Activated T-helper 1 cell treated with anti-CD3 and anti-CD28 coated beads, Interleukin-12 subunit alpha, Interleukin-12 subunit beta, Interleukin-2, Interleukin-4 antibody, amounts not matched to agents 30 ng/mL and 10 ng/mL and 1 ng/mL, durations not matched to agents 14 hours and 24 hours and 36 hours (primary cell): ENCODE measurements at places on chromosomes 4 and X.
A peak's percentile ranks its signal among the peaks of the same experiment; 100 is the strongest.

DNA sequence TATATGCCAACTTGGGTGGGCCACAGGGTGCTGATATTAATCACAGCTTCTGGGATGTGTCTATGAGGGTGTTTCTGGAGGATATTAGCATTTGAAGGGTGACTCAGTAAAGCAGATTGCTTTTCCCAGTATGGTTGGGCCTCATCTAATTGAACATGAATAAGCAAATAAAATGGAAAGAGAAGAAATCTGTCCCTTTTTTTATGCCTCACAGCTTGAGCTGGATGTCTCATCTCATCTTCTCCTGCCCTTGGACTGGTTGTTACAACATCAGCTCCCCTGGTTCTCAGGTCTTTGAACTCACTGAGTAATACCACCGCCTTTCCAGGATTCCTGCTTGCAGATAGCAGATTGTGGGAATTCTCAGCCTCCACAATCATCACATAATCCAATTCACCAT, 1149.2 kb downstream of the PCDH18 start:
- H3K36me3 ChIP-seq, result no peaks in the 10 kb centered on the region
- H3K27ac ChIP-seq, result no peak overlapping the region
- H3K27me3 ChIP-seq, result no peaks in the 10 kb centered on the region
- H3K4me3 ChIP-seq, result no peak overlapping the region

DNA sequence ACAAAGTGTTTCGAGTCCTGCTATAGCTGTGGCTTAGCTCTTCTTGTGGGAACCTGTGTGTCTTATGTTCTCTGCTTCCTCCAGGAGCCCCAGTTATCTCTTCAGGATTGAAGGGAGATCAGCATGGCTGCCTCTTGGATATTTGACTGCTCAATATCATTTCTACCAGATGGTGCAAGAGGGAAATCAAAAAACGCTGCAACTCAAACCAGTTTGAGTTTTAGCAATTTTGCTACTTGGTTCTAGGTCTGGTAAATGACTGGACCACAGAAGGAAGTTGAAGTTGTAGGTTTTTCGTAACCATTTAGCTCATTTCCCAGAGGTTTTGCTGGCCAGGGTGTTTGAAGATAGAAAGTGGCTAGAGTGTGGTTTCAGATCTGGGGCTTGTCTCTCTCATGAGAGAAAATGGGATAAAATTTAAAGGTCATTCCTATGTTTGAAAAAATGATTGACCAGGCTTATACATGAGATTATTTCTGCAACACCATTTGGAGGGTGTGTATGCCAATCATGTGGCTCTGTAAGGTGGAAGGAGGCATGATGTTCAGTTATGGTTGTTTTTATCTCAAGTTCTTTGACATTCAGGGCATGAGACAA, 210.4 kb downstream of the SPRY1 start:
- peaks cover 9% of the 10 kb centered on the region for H3K36me3 ChIP-seq
- H3K27ac ChIP-seq, result peak overlapping the region; percentile 70
- H3K4me3 ChIP-seq, result peak overlapping the region; percentile 31
- DNase-seq, result no peak
- H3K4me1 ChIP-seq, result peaks cover 25% of the 10 kb centered on the region
- H3K27me3 ChIP-seq, result peaks cover 2% of the 10 kb centered on the region

DNA sequence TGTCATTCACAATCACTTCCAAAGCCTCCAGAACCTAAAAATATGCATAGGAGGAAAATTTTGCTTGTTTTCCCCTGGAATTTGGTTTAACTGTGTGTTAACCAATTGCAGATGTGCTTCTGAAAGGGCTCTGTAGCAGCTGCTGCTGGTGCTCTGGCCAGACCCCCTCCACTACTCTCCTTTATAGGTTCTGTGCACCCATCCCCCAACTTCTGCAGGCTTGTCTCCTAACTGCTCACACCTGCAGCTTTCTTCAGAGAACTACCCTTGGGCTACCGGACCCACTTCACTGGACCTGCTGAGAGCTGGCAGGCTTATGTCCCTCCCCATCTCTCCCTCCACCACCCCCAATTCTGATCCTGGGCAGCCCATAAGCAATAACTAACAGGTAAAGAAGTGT, 662.1 kb upstream of the DIPK2B start:
- H3K4me3 ChIP-seq, result no peak overlapping the region
- peaks cover 4% of the 10 kb centered on the region for H3K36me3 ChIP-seq
- no peak for DNase-seq
- H3K27ac ChIP-seq, result no peak overlapping the region

- H3K27me3 ChIP-seq, result no peaks in the 10 kb centered on the region
- peak; percentile 26 for DNase-seq
- H3K4me3 ChIP-seq, result peak overlapping the region; percentile 96
Measured at GRCh38 chr4:83012200-83012686, 1.6 kb upstream of the LIN54 start.

DNA sequence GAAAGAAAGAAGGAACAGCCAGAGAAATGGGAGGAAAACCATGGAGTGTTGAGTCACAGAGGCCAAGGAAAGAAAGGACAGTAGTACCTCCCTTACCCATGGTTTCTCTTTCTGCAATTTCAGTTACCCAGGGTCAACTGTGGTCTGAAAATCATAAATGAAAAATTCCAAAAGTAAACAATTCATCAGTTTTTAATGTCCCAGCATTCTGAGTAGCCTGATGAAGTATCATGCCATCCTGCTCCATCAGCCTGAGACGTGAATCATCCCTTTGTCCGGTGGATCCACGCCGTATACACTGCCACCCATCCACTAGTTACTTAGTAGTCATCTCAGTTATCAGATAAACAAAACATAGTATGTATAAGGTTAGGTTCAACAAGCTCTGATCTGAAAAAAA, 114.2 kb downstream of the COMMD8 start:
- H3K4me1 ChIP-seq, result no peaks in the 10 kb centered on the region
- no peak overlapping the region for H3K27ac ChIP-seq
- DNase-seq, result no peak
- no peaks in the 10 kb centered on the region for H3K36me3 ChIP-seq

DNA sequence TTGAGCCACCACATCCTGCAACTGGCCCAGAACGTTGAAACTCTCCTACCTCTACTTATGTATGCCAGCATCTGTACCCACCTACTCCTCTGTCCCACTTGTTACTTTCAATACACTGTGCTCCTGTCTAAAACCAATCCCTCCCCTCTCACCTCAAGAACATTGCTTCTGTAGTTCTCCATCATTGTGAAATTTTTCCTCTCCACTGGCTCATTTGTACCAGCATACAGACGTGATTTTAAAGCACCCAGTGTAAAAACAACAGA, 25.5 kb upstream of the USO1 start:
- peak overlapping the region; percentile 27 for H3K4me3 ChIP-seq
- no peak for DNase-seq
- H3K36me3 ChIP-seq, result peaks cover 5% of the 10 kb centered on the region
- peak overlapping the region; percentile 86 for H3K27ac ChIP-seq
- H3K27me3 ChIP-seq, result no peaks in the 10 kb centered on the region

DNA sequence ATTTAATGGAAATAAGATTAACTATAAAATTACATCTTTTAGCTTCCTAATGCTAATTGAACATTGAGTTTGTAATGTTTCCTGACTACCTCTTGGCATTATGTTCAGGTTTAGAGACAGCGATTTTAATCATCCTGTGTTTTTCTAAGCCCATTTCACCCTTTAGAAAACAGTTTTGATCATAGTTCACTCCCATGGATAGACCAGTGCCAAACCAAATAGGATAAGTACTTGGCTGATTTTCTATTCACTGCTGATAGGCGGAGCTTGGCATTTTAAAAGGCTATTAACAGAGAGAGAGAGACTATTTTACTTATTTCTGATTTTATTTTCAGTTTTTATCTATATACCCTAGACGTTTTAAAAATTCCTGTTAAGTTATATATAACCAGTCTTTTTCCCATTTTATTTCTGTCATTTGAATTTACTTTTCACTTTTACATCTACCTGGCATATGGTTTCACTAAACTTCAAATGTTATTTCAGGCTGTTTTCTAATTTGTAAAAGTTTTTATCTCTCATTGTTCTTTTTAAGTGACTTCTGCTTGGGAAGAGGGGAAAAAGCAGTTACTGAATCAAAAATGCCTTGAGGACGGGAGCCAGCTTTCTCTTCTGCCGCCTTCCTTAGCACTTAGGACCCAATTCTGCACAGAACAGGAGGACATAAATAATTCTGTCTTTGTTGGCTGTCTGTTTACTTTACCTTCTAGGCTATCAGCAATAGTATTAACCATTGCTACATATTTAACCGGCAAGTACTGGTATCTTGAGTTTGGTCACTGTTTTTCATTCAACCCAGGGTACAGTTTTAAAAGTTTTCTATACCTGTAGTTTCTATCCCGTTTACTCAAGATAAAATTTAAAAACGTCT, 46.4 kb downstream of the SGMS2 start:
- no peak for DNase-seq
- no peak overlapping the region for H3K27ac ChIP-seq
- H3K4me1 ChIP-seq, result no peaks in the 10 kb centered on the region
- H3K27me3 ChIP-seq, result peaks cover 5% of the 10 kb centered on the region
- H3K36me3 ChIP-seq, result no peaks in the 10 kb centered on the region
- no peak overlapping the region for H3K4me3 ChIP-seq

DNA sequence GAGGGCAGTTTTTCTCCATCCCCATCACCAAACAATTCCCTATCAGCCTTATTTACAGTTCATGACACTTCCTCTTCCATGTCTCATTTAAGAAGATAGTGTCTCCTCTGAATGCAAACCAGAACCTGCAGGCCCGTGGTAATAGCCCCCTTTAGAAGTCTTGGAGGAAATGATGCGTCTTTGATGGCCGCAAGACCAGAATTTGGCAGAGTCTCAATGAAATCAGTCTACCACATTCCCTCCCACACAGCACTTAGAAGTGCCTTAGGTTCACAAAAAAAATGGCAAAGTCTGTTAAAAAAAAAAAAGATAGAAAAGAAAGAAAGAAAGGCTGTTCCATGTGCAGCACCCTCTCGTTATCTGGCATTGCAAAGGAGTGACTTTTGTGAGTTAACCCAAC, 2.1 kb upstream of the KDR start:
- H3K4me1 ChIP-seq, result no peaks in the 10 kb centered on the region
- no peak overlapping the region for H3K4me3 ChIP-seq
- H3K36me3 ChIP-seq, result peaks cover 2% of the 10 kb centered on the region
- peaks cover 33% of the 10 kb centered on the region for H3K27me3 ChIP-seq
- no peak overlapping the region for H3K27ac ChIP-seq

DNA sequence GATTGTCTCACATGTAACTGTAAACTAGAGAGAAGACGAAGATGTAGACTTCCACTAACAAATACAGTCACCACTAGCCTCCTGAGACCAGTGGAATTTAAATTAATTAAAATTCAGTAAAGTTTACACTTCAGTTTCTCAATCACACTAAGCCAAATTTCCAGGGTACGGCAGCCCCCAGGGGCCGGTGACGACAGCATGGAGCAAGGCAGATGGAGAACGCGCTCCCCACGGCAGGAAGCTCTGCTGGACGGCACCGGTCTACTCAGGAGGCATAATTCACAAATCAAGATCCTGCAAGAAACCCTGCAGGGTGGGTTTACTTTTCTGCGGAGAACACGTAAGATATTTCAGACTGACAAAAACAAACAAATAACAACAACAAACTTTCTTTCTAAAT, 80.7 kb downstream of the FAT1 start:
- no peaks in the 10 kb centered on the region for H3K36me3 ChIP-seq
- no peak overlapping the region for H3K27ac ChIP-seq
- no peak for DNase-seq
- H3K27me3 ChIP-seq, result no peaks in the 10 kb centered on the region
- no peak overlapping the region for H3K4me3 ChIP-seq
- no peaks in the 10 kb centered on the region for H3K4me1 ChIP-seq

GRCh38 chr4:75385106-75385505, 129.1 kb downstream of the RCHY1 start:
- no peaks in the 10 kb centered on the region for H3K4me1 ChIP-seq
- H3K36me3 ChIP-seq, result no peaks in the 10 kb centered on the region
- no peaks in the 10 kb centered on the region for H3K27me3 ChIP-seq
- no peak for DNase-seq
- H3K27ac ChIP-seq, result no peak overlapping the region
- no peak overlapping the region for H3K4me3 ChIP-seq

GRCh38 chr4:141074098-141074878, 59.0 kb downstream of the RNF150 start:
- no peaks in the 10 kb centered on the region for H3K36me3 ChIP-seq
- no peak overlapping the region for H3K4me3 ChIP-seq
- H3K27ac ChIP-seq, result no peak overlapping the region
- H3K27me3 ChIP-seq, result no peaks in the 10 kb centered on the region
- DNase-seq, result no peak

GRCh38 chr4:72302981-72303704, 265.9 kb downstream of the ADAMTS3 start:
- H3K4me3 ChIP-seq, result no peak overlapping the region
- peaks cover 2% of the 10 kb centered on the region for H3K27me3 ChIP-seq
- no peaks in the 10 kb centered on the region for H3K36me3 ChIP-seq
- H3K4me1 ChIP-seq, result no peaks in the 10 kb centered on the region
- peak; percentile 4 for DNase-seq
- H3K27ac ChIP-seq, result no peak overlapping the region

DNA sequence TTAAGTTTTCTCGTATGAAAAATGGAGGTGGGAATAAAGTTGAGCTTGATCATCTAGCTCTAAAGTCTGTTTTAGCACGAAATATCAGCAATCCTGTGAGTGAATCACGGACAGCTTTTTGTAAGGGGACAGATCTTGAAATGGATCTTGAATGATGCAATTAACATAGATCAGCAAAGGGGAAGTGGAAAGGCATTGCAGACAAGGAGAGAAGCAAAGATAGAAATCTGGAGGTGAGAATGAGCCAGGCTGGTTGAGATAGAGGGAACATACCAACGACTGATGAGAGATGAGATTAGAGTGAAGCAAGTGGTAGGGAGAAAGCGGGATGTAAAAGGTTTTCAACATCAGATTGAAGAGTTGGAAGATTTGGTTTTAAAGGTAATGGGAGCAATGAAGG, 4.6 kb upstream of the DGKK start:
- H3K36me3 ChIP-seq, result no peaks in the 10 kb centered on the region
- H3K4me3 ChIP-seq, result no peak overlapping the region
- peaks cover 21% of the 10 kb centered on the region for H3K27me3 ChIP-seq
- no peak for DNase-seq
- no peaks in the 10 kb centered on the region for H3K4me1 ChIP-seq
- no peak overlapping the region for H3K27ac ChIP-seq
